Stimulated activated CD4-positive, alpha-beta T cell treated with anti-CD3 and anti-CD28 coated beads, Interleukin-15, amount 100 ng/mL, for 1 hour (primary cell): ENCODE measurements at places on chromosomes 3 and 15.

DNA sequence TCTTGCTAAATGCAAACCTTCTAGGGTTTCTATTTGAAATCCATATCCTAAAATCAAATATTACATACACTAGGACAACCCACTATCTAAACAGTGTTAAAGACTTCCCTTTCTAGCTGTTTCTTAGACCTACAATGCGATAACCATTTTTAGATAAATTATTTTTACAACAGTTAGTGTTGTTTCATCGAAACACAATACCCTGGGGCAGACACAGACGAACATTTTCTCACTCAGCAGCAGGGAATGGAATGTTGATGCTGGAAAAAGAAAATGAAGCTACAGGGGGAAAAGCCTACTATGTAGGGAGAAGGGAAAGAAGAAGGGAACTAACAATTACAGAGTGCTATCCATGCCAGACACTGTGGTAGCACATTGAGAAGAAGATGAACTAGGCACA, 6.0 kb upstream of the HERC1 start:
- no peak for DNase-seq

- no peak for DNase-seq
These were observed 59.1 kb upstream of the COL8A1 start for GRCh38 chr3:99579246-99579645.

- no peak for DNase-seq
These were observed 19.4 kb downstream of the WWTR1 start for GRCh38 chr3:149638228-149639092.

GRCh38 chr15:60799885-60800284, 320.9 kb upstream of the ICE2 start:
- DNase-seq = no peak

DNA sequence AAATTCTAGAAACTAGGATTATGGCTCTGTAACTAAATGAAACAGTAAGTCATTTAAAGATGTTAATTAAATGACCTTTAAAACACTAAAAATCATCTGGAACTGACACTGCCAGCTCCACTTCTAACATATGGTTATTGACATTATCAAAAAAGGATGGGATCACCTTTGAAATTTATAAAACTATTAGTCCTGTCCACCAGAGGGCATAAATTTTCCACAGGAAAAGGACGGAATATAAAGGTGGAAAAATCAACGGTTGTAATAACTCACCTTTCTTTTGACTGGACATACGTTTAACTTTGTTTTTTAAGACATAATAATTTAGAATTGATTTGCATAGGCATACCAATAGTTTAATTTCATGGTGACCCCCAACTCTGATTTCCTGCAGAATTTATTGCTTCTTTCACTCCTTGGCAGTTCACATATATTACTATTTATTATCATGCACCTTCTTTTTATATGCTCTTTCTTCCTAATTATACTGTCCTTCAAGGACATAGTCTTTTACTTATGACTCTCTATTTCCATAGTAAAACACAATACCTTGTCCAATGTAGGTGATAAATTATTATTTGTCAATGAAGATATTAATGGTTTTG, 345.7 kb downstream of the CADM2 start:
- no peak for DNase-seq

GRCh38 chr3:42012935-42013690, 51.2 kb upstream of the ULK4 start:
- DNase-seq = peak; percentile 36

- DNase-seq = no peak
These were observed 53.1 kb downstream of the BOC start for GRCh38 chr3:113264283-113265131.

DNA sequence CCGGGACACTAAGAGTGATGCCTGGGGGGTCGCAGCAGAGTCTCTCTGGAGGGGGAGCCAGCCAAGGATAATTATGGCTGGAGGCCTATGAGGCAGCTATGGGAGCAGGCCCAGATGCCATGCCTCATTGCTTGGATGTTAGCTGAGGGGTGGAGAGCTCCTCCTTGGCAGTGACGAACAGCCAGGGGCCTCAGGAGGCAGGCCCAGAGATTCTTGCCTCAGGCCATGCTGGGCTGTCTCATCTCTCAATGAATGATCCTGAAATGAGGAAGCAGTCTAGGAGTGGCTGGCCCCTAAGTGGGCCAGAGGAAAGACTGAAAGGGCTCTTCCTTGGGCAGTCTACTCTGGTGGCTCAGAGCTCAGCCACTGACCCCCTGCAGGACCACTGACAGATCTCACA, 21.3 kb downstream of the KIF9 start:
- DNase-seq = no peak

GRCh38 chr15:79090487-79091203, at the start of gene RASGRF1:
RASGRF1 (minus strand) TSS chr15:79090780; CDS start chr15:79090498, 282 bp downstream.
- no peak for DNase-seq

DNA sequence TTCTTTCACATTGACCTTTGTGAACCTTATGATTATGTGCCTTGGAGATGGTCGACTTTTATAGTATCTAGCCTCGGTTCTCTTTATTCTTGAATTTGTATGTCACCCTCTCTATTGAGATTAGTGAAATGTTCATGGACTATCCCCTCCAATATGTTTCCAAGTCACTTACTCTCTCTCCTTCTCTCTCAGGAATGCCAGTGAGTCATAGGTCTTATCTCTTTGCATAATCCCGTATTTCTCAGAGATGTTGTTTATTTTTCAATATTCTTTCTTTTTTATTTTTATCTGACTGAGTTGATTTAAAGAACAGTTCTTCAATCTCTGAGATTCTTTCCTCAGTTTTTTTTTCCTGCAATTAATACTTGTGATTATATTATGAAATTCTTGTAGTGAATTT, 411.6 kb upstream of the CADM2 start:
- no peak for DNase-seq

DNA sequence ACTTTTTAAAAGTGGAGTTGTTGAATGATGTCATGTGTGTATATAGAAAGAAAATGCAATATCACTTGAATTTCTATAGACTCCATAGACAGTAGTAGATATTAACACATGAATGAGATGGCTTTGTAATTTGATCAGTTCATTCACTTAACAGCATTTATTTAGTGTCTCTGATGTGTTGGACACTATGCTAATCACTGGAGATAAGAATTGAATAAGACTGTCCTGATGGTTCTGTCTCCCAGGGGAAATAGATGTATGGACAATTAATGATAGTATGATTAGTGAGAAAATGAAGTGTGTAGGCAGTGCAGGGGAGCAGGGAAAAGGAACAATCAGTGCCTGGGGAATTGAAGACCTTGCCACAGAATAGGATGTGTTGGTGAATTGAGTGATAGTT, 72.9 kb downstream of the RIOX2 start:
- no peak for DNase-seq

DNA sequence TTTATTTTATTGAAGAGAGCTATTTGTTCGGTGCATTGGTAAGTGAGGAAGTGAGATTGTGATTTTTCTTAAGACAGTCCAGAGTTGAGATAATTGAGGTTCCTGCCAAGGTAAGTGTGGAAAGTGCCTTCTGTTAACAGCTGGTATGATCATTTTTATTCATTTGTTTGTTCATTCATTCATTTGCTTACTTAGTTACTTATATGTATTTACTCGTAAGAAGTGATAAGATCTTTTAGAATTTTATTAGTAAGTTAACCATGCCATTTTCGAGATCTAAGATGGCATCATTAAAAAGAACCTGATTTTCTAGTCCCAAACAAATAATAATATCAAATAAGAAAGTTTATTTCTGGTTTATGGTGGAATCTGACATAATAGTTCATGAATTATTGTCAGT, 150.0 kb downstream of the GHSR start:
- DNase-seq = no peak

GRCh38 chr15:58549013-58549784, 117.4 kb downstream of the LIPC start:
- DNase-seq = no peak

DNA sequence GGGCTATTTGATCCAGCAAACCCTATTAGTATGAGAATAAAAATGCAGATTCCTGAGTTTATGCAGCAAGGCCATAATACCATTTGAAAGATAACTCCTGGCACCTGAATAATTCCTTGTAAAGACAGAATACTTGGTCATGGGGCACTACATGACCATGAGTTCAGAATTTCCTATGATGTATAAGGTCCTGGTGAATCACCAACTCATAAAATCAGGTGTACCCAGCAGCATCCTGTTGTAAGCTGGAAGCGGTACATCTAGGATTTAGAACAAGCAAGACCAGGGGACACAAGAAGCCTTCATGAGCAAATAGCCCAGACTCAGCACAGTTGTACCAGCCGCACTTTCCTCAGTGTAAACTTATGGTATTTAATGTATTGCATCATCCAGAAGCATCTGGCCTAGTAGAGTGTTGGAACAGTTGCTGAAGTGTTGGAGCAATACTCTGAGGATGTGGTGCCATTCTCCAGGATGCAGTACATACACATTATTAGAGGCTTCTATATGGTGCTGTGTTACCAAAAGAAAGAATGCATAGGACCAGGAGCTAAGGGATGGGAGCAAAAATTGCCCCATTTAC, 233.4 kb downstream of the SQOR start:
- DNase-seq = no peak

- DNase-seq = no peak
These were observed 618.1 kb downstream of the PYDC2 start for GRCh38 chr3:192079098-192079497.

- no peak for DNase-seq
These were observed 118.1 kb downstream of the CACNA1D start for GRCh38 chr3:53612508-53612907.

DNA sequence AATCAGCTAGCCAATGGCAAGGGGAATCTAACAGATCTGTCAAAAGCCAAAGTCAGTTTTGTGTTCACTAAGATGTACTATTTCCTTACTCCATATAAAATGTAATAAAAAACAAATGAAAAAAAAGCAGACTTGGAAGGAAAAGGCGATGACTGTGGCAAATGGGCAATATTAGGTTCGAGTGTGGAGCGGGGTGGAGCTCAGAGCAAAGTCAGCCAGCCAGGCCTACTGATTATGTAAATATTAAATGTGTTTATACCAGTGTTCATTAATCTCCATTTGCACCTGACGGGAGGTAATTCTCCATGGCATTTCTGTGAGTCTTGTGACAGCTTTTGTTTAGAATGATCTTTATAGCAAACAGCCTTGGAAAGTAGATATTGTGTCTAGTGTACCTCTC, 96.2 kb upstream of the KCNMB2 start:
- no peak for DNase-seq

- no peak for DNase-seq
These were observed 10.7 kb upstream of the IQSEC1 start for GRCh38 chr3:13083898-13084297.

DNA sequence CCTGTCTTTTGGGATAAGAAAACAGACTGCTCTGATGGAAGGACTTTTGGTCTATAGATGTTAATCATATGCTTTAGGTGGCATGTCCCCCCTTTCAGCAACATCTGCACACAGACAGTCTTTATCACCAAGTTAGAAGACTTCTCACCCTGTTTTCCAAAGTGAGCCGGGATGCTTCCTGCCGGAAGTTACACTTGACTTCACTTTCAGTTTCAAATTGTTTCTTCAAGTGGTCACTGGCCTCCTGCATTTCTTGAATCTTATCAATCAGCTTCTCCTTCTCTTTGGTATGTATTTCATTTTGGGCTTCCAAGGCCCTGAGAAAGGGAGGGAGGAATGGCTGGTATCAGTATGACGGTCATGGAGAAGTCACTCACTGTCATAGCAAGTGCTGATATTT, 27.2 kb upstream of the GNB5 start:
- DNase-seq = no peak

- DNase-seq = no peak
These were observed 242.6 kb upstream of the TPM1 start for GRCh38 chr15:62799919-62800318.

DNA sequence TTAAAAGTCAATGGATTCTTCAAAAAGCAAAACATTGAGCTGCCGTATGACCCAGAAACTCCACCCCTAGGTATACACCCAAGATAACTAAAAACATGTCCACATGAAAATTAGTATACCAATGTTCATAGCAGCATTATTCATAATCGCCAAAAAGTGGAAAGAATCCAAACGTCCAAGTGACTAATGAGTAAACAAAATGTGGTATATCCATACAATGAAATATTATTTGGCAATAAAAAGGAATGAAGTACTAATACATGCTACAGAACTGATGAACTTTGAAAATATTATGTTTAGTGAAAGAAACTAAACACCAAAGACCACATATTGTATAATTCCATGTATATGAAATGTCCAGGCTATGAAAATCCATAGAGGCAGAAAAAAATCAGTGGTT, 77.9 kb downstream of the THBS1 start:
- DNase-seq = no peak

- DNase-seq = no peak
These were observed 59.3 kb downstream of the MCF2L2 start for GRCh38 chr3:183369117-183369516.

- DNase-seq = no peak
These were observed 582.6 kb upstream of the UBE2E2 start for GRCh38 chr3:22620498-22620897.

GRCh38 chr3:9500108-9501050, 53.2 kb downstream of the LHFPL4 start:
- DNase-seq = peak; percentile 56

DNA sequence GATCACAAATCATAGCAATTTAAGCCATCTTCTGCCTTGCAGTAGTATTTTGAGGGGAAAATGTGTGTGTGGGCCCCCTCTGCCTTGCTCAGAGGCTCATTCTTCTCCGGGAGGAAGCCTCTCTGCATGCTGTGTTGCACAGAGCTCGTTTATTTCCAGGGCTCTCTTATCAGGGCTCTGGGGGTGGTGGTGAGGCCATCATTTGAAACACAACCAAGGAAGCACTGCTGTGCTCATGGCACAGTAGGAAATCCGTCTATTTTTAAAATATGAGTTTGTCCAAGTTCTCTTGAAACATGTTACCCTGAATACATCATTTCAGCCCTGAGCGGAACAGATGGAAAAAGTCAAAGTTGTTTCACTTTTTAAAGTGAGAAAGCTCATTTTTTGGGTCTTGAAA, 369.0 kb upstream of the CFAP20DC start:
- DNase-seq = no peak

- DNase-seq = no peak
These were observed 28.8 kb downstream of the ETFA start for GRCh38 chr15:76282465-76282864.

DNA sequence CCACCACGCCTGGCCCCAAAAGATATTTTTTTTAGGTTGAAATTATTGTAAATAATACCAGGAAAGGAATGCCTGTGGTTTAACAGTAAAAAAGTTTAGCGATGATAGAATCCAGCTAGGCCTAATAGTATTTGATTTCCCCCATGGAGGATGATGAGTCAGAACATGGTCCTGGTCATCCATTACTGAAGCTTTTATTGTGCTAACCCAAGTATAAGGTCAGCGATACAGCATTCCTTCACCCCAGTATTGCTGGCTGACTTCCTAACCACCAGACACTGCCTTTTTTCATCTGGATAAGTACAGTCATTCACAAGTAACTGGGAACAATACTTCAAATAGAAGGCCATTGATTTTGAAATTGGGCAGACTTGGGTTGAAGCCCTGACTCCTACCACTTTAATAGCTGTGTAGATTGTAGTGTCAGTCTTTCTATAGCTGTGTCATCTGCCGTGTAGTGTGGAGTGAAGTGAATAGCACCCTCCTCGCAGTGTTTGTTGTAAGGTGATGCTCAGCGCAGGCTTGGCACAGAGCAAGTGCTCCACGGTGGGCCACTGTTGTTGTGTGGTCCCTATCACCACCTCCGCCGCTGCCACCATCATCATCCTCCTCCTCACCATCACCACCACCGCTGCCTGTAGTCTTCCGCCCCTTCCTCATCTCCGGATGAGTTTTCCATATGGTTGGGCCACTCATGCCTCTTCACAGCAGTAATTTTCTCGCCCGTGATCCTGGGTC, 436.0 kb upstream of the TPM1 start:
- DNase-seq = no peak

GRCh38 chr3:191385101-191385500, 54.8 kb upstream of the UTS2B start:
- no peak for DNase-seq
